ENCODE measurements at places on chromosomes 3 and 15. TPM values are rescaled to one million over a fixed set of nuclear protein-coding genes. Genes with fewer than 3 reads are reported as not detected.

SLC15A2 gene
- total RNA-seq = 12.0 TPM

PIERCE2 gene
- not detected for total RNA-seq

GRCh38 chr3:26721047-26721446, 98.5 kb downstream of the LRRC3B start:
- no peak for DNase-seq

CD96 gene
- 1.4 TPM for total RNA-seq
